ENCODE measurements at places on chromosomes 5 and 9. TPM values are rescaled to one million over a fixed set of nuclear protein-coding genes. Genes with fewer than 3 reads are reported as not detected.

PCSK1 gene
- 3.6 TPM for total RNA-seq

CDH6 gene
- 2.0 TPM for total RNA-seq

ATP10B gene
- 162 TPM for total RNA-seq

PCAT7 gene
- 2.5 TPM for total RNA-seq

GRHPR gene
- total RNA-seq, result 94.0 TPM

CKS2 gene
- total RNA-seq, result 42.4 TPM

GARIN3 gene
- total RNA-seq, result not detected

SH2D3C gene
- total RNA-seq, result 3.5 TPM

FAM240B gene
- total RNA-seq, result not detected

PCDHGB1 gene
- 0.15 TPM for total RNA-seq

SLC1A1 gene
- 25.0 TPM for total RNA-seq

N4BP3 gene
- 2.2 TPM for total RNA-seq

BAAT gene
- total RNA-seq, result 0.30 TPM

PCDHB11 gene
- total RNA-seq, result 0.59 TPM

STKLD1 gene
- not detected for total RNA-seq

ADAMTSL1 gene
- 10.2 TPM for total RNA-seq

PDLIM4 gene
- total RNA-seq, result 14.3 TPM

CORO2A gene
- 53.8 TPM for total RNA-seq

ANKRD18A gene
- total RNA-seq, result 9.9 TPM

SLCO6A1 gene
- total RNA-seq, result not detected

ANKRD31 gene
- 0.05 TPM for total RNA-seq

SHOC1 gene
- total RNA-seq, result not detected

C9orf50 gene
- not detected for total RNA-seq

TUT7 gene
- total RNA-seq, result 31.5 TPM

FRRS1L gene
- total RNA-seq, result 1.8 TPM

PTGER4 gene
- 53.4 TPM for total RNA-seq

GRXCR2 gene
- not detected for total RNA-seq

BTNL3 gene
- 71.1 TPM for total RNA-seq

CFAP90 gene
- total RNA-seq, result not detected

WDR38 gene
- not detected for total RNA-seq

CCDC192 gene
- not detected for total RNA-seq

CCL27 gene
- not detected for total RNA-seq

SLC23A1 gene
- total RNA-seq, result 5.0 TPM

MEIKIN gene
- not detected for total RNA-seq

SOHLH1 gene
- total RNA-seq, result not detected

C9orf57 gene
- total RNA-seq, result not detected

PCA3 gene
- not detected for total RNA-seq

TNPO1 gene
- 78.0 TPM for total RNA-seq

PRRX2 gene
- 0.85 TPM for total RNA-seq

CATSPER3 gene
- 0.85 TPM for total RNA-seq

TPM2 gene
- total RNA-seq, result 29.8 TPM

OSMR gene
- 3.0 TPM for total RNA-seq

DMRT3 gene
- not detected for total RNA-seq

PTPRD gene
- 75.7 TPM for total RNA-seq

All from colonic mucosa (tissue), 4 donors.